HL-60 (cell line): ENCODE measurements at places on chromosomes 3 and 15.
A peak's percentile ranks its signal among the peaks of the same experiment; 100 is the strongest.

DNA sequence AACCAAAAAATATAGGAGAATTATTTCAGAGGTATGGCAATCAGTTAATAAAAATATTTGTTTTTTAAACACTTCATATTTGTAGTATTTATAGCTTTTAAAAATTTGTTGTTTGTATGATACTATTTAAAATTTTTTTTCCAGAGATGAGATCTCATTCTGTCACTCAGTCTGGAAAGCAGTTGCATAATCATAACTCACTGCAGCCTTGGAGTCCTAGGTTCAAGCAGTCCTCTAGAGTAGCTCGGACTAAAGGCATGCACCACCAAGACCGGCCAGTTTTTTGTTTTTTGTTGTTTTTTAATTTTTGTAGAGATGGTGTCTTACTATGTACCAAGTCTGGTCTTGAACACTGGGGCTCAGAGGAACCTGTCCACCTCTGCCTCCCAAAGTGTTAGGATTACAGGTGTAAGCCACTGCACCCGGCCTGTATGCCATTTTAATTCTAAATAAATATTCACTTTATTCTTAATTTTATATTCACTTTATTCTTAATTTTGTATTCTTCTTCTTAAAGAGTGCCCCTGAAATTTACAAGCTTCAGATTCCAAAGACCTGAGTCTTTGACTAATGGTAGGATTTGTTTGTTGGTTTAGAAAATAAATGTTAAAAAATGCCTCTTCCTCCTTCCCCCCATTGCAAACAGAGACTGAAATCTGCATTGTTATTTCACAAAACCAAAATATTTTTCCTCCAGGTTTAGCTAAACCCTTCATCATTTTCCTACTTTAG, 9.4 kb downstream of the TGFBR2 start:
- no peak for DNase-seq

GRCh38 chr3:177826253-177826652, 629.0 kb upstream of the TBL1XR1 start:
- no peak for DNase-seq

DNA sequence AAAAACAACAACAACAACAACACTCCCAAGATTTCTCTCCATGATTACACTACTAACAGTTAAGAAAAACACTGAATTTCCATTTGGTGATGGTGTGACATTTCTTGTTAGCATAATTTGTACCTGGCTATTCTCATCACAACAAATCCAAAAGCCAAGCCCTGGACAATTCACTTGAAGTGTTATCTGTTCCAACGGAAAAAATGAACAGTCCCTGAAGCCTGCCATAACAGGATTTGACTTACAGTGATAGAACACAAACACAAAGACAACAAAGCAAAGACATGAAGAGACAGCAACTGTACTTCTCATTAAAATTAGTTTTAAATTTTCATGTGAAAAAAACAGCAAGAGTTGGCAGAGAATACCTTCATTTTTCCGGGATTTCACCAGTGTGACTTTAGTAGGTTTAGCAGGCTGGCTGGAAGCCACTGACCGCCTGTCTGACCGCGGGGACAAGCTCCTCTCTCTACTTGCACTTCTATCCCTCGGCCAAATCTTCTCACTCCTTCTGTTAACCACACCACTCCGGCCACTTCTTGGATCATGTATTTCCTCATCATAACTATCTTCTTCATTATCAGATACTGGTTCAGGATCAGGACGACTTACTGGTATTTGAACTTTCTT, 56.3 kb downstream of the TJP1 start:
- DNase-seq, result no peak

DNA sequence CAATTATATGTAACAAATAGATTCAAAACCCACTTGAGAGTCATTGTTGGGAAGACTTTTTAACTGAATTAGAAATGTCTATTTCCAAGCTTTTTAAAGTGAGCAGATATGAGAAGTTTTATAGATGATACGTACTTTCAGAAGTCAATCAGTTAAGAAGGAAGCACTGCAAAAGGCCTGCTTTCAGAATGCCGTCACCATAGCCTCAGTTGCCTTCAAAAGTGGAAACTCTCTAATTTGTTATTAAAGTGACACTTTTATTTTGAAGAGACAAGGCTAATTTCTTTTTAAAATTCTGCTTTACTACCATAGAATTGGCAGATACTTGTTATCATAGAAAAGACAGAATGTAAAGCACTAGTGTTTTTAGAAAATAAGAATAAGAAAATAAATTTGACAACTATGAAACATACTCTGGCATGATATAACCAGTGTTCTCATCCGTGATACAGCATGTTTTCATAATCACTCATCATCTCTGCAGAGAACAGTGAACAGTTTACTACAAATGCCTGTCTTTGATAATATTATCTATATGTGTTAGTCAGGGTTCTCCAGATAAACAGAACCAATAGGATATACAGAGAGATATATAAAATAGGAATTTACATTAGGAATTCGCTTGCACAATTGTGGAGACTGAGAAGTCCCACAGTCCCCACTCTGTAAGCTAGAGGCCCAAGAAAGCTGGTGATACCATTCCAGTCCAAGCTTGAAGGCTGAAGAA, 7.0 kb upstream of the PLD1 start:
- DNase-seq, result no peak

DNA sequence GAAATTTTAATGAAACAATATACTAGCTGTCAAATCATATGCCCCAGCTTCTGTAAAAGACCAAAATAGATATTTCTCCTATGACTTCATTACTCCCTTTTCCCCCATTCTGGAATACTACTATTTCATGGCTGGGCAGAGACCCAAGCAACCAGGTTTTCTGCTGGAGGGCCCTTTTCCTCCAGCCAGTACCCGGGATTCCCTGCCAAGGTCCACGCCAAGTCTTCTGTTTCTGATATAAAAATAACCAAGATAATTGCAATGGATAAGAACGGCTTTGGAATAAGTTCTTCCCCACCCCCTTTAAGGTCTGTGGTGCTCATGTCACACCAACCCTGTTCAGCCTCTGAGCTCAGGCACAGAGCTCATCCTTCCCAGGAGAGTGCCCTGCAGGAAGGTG, 17.2 kb upstream of the NMNAT3 start:
- DNase-seq, result no peak

DNA sequence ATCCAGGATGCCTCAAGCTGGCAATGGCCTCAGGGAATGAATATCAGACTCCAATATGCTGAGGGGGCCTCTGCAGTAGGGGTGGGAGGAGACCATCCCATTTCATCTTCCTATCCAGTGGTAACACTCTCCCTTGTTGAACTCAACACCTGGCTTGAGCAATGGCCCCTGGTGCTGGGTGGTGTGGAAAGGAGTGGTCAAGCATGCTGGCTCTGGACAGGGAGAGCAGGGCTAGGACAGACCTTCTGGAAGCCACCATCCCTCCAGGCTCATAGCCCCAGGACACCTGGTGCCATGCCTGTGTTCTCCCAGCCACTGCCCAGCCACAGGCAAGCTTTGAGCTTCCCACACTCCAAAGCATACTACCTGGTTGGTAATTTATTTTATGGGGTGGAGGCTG, 9.6 kb downstream of the DNAH1 start:
- no peak for DNase-seq

- no peak for DNase-seq
Observed at GRCh38 chr3:99767291-99767690, 50.4 kb upstream of the CMSS1 start.

- no peak for DNase-seq
Observed at GRCh38 chr15:70586241-70586640, 177.1 kb downstream of the UACA start.

DNA sequence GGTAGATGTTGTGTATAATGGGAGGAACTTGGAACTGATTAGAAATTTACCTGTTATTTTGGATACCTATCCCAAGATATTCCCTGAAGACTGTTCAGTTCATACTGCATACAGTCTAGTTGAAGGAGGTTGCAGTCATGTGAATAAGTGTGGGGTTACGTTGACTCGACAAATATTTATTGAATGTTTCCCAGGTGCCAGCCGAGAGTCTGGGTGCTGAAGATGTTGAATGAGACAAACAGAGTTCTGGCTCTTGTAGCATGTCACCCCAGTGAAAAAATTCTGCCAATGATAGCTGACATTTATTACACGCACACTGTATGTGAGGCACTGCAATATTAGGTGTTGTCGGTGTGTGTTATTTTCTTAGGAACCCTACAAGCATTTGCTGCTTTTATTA, 176.0 kb downstream of the KCNMB2 start:
- no peak for DNase-seq

- no peak for DNase-seq
Observed at GRCh38 chr3:150828261-150828660, 65.3 kb upstream of the SIAH2 start.

- DNase-seq, result no peak
Observed at GRCh38 chr3:188278717-188279324, 124.9 kb downstream of the LPP start.

GRCh38 chr3:43866529-43867353, 176.0 kb downstream of the ABHD5 start:
- no peak for DNase-seq

DNA sequence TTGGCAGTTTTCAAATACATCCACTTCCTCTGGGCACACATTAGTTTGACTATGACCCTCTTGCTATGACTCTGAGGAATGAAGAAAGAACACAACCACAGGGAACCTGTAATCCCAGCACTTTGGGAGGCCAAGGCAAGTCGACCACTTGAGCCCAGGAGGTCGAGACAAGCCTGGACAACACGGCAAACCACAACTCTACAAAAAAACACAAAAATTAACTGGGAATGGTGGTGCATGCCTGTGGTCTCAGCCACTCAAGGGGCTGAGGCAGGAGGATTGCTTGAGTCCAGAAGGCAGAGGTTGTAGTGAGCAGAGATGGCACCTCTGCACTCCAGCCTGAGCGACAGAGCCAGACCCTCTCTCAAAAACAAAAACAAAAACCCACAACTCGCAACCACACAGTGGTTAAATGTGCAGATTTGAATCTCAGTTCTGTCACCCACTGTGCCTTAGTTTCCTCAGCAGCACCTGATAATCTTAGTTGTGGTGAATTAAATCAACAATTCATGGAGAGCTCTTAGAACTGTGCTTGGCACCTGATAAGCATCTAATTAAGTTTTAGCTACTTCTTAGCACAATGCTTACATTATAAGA, 65.7 kb downstream of the MYLK start:
- no peak for DNase-seq

DNA sequence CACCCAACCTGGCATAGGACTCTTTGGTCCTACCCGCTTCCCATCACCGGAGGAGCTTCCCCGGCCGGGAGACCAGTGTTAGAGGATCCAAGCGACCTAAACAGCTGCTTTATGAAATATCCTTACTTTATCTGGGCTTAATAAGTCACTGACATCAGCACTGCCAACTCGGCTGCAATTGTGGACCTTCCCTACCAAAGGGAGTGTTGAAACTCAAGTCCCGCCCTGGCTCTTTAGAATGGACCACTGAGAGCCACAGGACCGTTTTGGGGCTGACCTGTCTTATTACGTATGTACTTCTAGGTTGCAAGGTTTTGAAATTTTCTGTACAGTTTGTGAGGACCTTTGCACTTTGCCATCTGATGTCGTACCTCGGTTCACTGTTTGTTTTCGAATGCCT, 761.2 kb upstream of the LMCD1 start:
- no peak for DNase-seq

GRCh38 chr3:186251948-186252619, 110.0 kb downstream of the DGKG start:
- no peak for DNase-seq

DNA sequence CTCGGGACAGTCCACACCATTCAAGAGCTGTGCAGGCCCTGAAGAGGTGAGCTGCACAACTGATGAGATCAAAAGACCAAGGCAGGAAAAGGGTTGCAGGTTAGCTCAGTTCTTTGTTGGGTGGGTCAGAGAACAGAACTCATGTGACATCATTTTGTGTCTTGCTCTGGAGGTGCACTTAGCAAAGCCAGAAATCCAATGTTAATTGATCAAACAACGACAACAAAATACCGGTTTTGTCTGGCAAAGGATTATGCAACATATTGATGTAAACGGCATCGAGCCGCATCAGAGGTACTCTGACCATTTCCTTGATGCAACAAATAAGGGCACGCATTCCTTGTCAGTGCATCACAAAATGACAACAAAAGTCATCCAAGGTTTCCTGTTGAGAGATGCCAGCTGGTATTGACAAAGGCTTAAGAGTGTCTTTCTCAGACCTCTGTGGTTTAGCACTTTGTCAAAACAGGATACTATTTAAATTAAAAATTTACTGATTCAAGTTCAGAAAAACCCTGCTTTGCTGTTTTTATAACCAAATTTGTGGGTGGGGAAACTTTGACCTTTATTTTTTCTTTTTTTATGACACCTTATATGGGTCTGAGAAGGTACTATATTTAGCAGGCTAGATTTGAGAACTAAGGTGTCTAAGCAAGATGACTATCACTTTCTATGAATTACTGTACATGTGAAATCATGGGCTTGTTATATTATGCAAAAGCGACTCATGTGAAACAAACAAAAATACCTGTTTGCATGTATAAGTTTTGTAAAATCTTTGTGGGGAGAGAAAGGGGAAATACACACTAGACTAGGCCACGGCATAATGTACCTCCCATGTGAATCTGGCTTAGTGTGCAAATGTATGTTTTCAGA, 496.1 kb downstream of the FOXP1 start:
- no peak for DNase-seq

GRCh38 chr3:71393093-71393492, 190.4 kb downstream of the FOXP1 start:
- no peak for DNase-seq

DNA sequence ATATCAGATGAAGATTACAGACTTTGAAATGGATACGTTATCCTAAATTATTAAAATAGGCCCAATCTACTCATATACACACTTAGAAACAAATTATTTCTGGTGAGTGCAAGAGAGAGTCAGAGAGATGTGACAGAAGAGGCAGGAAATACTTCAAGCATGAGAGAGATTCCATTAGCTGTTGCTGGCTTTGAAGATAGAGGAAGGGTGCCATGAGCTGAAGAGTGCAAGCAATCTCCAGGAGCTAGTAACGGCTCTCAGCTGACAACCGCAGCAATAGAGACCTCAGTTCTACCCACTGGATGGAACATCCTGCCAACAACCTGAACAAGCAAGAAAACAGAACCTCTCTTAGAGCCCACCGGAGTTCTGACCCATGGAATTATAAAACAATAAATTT, 270.7 kb upstream of the SLITRK3 start:
- no peak for DNase-seq

DNA sequence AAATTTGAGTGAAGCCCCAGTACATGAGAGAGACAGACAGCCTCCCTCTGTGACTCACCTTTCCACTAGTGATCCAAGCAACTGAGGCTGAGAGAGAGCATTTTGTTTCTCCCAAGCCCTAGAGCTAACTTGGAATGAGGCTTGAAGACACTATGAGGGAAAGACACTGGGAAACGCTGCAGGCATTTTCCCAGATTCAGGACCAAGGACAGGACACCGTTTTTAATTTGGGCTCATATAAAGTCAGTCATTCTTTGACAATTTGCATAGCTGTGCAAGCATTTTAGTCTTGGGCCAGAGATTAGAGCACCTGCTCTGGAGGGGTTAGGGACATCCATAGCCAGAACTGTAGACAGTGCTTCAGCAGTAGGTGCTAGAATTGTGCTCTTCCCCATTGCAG, 249.0 kb downstream of the AGBL1 start:
- DNase-seq, result no peak

DNA sequence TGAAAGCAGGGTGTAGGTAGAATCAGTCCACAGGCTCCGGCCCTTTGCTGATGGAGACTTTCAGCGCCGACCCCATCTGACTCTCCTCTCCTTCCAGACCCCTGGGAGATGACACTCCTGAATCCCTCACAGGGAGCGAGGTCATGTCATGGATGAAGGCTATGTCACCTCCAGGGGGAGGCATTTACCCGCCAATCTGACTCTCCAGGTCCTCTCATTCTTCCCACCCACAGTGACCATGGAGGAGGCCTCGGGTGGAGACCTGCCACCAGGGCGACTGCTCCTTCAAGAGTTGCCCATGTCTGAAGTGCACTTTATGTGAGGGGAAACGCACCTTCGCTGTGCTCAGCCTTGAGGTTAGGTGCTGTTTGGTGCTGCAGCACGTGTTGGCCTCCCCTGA, 112.7 kb downstream of the KLF13 start:
- DNase-seq, result peak; percentile 45
